Smooth muscle cell of the brain vasculature (primary cell): ENCODE measurements at places on chromosomes 11 and 22.
A peak's percentile ranks its signal among the peaks of the same experiment; 100 is the strongest.

- DNase-seq = no peak
Observed at GRCh38 chr11:3109434-3109833, 52.2 kb upstream of the CARS1 start.

GRCh38 chr11:64996710-64997380, at the start of gene BATF2:
BATF2 (minus strand) TSS chr11:64996971; CDS start chr11:64996914, 57 bp downstream.
- no peak for DNase-seq

DNA sequence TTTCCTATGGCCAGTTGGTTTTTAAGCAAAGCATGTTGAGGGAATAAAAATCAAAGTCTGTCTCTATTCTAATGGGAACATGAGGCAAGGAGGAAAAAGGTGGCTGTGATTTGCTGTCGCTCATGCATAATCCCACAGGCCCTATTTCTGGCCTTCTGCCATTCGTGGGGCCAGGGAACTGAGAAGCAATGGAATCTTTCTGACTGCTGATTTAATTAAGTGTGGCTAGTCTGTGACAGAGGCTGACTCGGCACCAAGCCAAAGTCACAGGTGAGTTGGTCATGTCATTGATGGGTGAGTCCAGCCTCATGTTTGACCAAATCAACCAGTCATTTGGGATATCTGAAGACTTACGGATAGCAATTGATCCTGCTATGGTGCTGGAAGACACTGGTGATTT, 429.3 kb upstream of the CADM1 start:
- DNase-seq = no peak

GRCh38 chr11:64850979-64851567, 6.6 kb upstream of the CDC42BPG start:
- no peak for DNase-seq

GRCh38 chr11:27472398-27473016, at the start of gene LGR4:
LGR4 (minus strand) TSS chr11:27472790; CDS start chr11:27472302, 488 bp downstream.
- DNase-seq = peak; percentile 88

DNA sequence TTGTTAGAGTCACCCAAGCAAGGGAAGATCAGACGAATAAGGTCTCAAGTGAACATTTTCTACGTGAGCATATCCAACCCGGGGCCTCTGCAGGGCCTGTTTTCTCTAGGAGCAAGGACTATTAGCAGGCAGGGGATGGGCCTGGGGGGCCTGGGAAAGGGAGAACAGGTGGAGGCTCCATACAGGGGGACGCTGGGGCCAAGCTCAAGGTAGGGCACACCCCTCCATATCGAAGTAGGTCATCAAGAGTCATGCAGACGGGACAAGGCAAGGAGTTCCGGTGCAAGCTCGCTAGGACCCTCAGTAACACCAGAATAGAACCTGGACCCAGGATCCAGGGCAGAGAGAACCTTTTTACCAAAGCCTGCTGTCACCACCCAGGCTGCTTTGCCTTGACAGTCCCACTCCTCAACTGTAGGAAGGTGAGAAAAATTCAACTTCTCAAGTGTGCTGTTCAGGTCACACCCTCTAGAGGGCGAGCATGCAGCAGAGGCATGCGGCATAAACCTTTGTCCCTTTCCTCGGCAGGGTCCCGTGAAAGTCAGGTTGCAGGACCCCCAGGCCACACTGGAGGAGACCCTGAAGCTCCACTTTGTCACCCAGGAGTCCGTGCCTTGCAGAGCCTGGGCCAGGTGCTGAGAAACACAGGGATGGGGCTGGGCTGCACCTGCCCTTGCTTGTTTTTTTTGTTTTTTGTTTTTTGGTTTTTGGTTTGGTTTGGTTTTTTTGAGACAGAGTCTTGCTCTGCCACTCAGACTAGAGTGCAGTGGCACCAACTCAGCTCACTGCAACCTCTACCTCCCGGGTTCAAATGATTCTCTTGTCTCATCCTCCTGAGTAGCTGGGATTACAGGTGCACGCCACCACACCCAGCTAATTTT, 8.6 kb upstream of the APOBEC3B start:
- no peak for DNase-seq
